Activated CD8-positive, alpha-beta T cell treated with anti-CD3 and anti-CD28 coated beads for 36 hours (primary cell): ENCODE measurements at places on chromosomes 2 and 18. TPM values are rescaled to one million over a fixed set of nuclear protein-coding genes. Genes with fewer than 3 reads are reported as not detected.

The CFC1 gene
- total RNA-seq, result not detected

The NOSTRIN gene
- not detected for total RNA-seq

- no peak for DNase-seq
These were observed 60.1 kb upstream of the CHMP1B start for GRCh38 chr18:11791131-11791530.

- DNase-seq, result no peak
These were observed 552.9 kb downstream of the FBXO15 start for GRCh38 chr18:73594749-73595148.

- peak; percentile 31 for DNase-seq
These were observed 55.2 kb upstream of the COBLL1 start for GRCh38 chr2:164896634-164897355.

The DCC gene
- not detected for total RNA-seq

GRCh38 chr2:74511104-74511989, 2.9 kb upstream of the TLX2 start:
- no peak for DNase-seq

- no peak for DNase-seq
These were observed 129.0 kb downstream of the CABYR start for GRCh38 chr18:24267878-24268277.

DNA sequence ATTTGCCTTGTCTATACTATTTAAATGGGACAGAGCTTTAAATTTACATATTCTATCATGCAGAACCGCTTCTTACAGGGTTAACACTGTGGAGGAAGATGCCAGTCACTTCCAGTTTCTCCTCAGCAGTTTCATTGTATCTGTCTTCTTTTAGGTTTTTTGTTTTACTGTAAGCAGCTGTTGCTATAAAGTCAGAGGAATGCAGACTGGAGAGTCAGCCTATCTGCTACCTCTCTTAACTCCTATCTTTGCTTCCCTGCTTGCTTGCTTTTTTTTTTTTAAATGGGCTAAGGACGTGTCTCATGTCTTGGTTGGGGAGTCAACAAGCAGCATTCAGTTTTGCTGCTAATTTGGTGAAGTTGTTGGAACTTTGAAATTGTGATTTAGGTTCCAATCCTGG, 8.9 kb downstream of the EPC2 start:
- no peak for DNase-seq

GRCh38 chr18:48157956-48158355, 227.5 kb upstream of the SMAD2 start:
- no peak for DNase-seq

GRCh38 chr2:231250146-231250545, 51.7 kb downstream of the ARMC9 start:
- no peak for DNase-seq

DNA sequence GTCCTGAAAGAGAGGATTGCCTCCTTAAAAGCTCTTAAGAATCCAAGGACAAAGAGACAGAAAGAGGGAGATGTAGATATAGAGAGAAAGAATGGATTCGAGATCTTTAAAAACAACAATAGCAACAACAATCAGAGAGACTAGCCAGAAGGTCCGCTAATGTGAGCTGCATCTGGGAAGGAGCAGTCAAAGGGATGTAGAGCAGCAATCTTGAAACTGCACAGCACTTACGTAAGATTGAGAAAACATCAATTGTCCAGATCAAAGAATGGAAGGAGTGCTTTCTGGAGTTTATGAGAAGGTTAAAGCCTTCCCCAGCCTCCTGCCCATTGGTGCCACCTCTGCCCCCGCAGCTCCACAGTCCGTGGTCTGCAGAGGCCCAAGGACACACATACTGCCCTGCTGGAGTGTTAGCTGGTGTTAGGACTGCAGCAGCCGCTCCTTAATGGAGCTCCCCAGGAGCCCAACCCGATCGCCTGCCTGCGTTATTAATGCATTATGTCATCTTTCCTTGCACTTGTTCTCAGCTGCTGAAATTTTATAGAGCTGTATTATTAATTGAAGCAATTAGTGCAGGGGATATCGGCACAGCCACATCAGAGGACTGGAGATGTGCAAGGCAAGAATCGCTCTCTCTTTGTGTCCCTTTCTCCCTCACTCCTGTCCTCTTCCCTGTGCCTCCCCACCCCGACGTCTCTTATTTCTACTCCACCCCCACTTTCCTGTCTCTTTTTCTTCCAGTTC, 94.2 kb upstream of the STPG4 start:
- DNase-seq, result no peak

DNA sequence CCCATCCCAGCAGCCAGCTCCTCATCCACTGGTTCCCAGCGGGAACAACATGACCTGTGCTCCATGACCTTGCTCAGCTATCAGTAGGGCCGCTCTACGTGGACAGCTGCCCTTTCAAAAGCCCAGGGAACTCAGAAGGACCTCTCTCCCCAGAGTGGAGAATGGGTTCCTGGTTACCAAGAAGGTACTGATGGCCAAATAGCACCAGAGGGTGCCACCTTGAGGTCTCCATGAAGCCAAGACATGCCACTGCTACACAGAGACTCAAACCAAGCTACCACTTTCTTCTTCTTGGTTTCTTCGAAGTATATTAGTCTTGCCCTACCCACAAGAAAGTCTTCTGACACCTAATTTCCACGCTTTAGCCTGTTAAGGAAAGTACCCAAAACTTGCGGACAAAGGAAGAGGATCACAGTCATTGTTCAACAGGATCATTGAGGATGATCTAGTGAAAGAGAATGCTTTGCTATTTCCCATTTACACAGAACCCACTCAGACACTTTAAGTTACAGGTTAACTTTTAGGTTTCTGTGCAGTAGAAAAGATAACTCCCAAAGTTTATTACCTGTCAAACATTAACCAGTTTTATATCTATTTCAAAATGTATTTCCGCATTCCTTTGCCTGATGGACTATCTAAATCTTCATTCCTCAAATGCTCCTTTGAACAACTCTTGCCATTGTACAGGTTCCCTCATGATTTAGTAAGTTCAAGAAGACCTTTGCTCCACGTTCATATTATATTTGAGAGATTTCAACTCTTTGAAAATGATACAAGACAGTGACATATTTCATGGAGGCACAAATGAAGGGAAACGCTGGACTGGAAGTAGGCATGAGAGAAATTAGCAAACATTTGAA, 102.2 kb downstream of the ALPK2 start:
- no peak for DNase-seq

The GCG gene
- total RNA-seq, result not detected

The AMER3 gene
- total RNA-seq, result not detected

The ANKAR gene
- total RNA-seq, result 3.5 TPM

- DNase-seq, result no peak
These were observed 72.4 kb upstream of the SLC66A3 start for GRCh38 chr2:11082880-11083279.

DNA sequence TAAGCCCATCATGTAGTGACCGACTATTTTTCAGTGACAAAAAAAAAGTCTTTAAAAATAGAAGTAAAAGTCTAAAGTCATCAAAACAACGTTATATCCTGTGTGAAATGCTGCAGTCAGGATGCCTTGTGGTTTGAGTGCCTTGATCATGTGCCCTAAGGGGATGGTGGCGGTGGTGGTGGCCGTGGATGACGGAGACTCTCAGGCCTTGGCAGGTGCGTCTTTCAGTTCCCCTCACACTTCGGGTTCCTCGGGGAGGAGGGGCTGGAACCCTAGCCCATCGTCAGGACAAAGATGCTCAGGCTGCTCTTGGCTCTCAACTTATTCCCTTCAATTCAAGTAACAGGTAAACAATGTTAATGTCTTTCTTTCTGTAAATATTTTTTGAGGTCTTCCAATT, at the start of gene CD28:
TSS of gene CD28 (plus strand) at position 237 of the 400 bp plus-strand sequence. CDS start at position 295, 58 bp downstream.
- peak; percentile 97 for DNase-seq

GRCh38 chr2:55732854-55733253, 39.2 kb upstream of the PNPT1 start:
- no peak for DNase-seq

GRCh38 chr2:136081582-136082210, 36.3 kb downstream of the CXCR4 start:
- DNase-seq, result no peak

The SKOR2 gene
- total RNA-seq, result not detected

- DNase-seq, result no peak
These were observed 38.9 kb downstream of the FASTKD2 start for GRCh38 chr2:206804326-206804725.

- DNase-seq, result peak; percentile 36
These were observed 2.6 kb upstream of the PTPN2 start for GRCh38 chr18:12886498-12887126.

DNA sequence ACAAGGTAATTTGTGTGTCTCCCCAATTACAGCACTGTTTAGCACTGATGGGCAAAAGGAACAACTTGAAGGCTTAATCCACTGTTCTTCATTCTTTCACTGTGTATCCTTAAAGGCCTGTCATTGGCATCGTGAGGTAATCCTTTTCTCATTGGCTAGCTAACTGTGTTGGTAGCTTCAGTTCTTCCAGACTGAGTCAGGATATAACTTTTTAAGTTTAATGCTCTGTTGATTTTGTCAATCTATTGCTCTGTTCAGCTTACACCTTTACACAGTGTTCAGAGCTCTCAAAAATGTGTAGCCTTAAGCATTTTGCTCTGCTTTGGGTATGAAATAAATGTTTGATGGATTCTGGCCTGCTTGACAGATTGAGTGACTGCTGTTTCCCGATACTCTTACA, 148.2 kb downstream of the KIAA1328 start:
- DNase-seq, result no peak

GRCh38 chr18:78719821-78720220, 259.8 kb upstream of the SALL3 start:
- DNase-seq, result no peak

DNA sequence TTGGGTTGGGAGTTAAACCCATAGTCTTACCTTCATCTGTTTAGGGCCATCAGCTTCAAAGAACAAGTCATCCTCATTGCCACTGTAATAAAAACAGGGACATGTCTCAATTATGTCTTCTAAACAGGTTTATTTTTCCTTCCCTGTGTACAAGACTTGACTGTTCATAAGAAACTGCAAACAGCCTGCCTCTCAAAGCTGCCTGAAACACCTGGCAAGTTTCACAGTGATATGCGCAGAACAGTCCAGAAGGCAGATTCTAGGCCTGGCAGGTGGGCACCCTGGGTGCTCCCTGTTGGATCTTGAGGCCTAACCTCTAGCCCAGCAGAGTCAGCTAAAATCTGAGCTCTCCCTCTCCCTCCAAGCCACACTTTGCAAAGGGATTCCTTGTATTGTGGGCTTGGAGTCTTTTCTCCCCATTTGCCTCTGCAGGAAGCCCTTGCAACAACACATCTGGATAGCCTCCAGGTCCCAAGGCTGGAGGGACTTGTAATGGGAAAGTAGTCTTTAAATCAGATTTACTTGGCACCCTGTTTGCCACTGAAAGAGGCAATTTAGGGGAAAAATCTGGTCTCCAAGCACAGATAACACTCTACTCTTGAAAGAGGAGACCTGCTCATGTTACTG, 930 bp downstream of the IL1B start:
- DNase-seq, result no peak

The LRRC30 gene
- total RNA-seq, result not detected

The ZNF892 gene
- total RNA-seq, result 2.9 TPM

GRCh38 chr18:23982155-23983079, 32.1 kb upstream of the TTC39C start:
- peak; percentile 41 for DNase-seq

The GTF2A1L gene
- total RNA-seq, result not detected

The LOXL3 gene
- total RNA-seq, result 0.60 TPM
